Hematopoietic multipotent progenitor cell (in vitro differentiated cells): ENCODE measurements at places on chromosomes 5 and 9.

DNA sequence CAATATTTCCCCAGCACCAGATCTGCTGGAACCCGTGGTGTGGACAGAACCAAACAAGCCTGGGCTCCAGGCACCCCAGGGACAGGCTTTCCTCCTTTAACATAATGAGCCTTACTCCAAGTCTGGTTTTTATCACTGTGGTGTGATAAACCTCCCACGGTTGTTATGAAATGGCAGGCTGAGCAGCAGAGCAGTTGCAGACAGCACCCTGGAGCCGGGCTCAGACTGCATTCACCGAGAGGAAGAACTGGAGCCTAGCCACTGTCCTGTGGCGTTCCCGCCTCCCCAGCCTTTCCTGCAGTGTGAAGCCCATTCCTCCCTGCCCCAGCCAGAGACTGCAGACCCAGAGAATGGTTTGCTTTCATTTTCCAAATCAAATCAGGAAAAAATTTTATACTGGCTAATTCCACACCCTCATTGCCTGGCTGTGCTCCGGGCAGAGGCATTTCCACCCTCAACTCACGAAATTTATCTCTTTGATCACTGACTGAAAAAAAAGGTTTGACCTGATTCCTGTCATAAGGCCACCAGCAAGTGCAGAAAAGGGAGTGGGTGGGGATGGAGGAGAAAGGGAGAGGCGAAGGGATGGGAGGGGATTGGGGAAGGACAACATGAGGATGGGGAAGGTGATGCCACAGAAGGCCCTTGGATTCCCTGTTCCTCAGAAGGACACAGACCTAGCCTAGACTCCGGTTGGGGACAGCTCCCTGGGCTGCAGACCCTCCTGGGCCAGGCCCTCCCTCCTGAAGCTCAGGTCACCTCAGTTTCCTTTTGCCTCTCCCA, 18.9 kb downstream of the IPPK start:
- DNase-seq = no peak

- no peak for DNase-seq
Measured at GRCh38 chr5:84306601-84307000, 78.1 kb downstream of the EDIL3 start.

DNA sequence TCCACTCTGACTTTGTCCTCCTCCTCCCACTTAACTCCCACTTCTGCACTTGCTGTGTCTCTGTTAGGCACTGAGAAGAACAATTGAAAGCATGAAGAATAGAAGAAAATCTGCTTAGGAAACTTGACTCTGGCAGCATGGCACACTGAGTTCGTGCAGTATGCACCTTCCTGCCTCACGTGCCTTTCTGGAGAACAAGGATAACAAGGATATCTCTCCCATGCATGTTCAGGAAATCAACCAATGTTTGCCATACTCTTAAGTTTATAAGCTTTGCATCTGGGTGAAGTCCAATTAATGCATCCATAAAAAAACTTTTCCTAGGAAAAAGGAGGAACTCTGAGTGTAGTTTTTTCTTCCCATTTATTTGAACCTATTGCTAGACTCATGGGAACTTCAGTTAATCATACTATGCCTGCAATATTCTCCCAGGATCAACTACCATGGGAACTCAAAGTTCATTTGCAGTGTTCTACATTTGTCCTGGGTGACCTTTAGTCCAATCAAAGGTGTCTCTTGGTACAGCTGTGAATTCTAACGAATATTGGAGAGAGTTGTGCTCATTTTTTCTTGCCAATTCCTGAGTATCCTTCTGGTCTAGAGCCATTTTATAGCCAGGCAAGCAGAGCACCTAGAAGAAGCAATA, 227.0 kb downstream of the ENC1 start:
- DNase-seq = no peak

DNA sequence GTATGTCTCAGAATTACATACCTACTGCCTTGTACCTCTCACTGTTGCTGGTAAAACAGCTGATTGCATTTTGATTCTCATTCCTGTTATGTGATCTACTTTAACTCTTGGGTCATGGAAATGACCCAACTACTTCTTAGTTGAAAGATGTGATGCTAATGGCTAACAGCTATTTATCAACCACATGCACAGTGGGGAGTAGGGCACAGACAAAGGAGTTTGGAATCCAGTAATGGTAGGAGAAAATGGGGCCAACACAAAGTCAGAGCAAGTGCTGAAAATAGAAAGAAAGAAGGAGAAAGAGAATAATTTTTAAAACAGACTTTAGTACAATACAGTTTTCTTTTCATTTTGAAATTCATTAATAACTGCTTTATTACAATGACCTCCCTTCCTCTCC, 241.0 kb downstream of the PTPRD start:
- DNase-seq = no peak

GRCh38 chr9:14173713-14174112, 140.2 kb downstream of the NFIB start:
- DNase-seq = no peak

DNA sequence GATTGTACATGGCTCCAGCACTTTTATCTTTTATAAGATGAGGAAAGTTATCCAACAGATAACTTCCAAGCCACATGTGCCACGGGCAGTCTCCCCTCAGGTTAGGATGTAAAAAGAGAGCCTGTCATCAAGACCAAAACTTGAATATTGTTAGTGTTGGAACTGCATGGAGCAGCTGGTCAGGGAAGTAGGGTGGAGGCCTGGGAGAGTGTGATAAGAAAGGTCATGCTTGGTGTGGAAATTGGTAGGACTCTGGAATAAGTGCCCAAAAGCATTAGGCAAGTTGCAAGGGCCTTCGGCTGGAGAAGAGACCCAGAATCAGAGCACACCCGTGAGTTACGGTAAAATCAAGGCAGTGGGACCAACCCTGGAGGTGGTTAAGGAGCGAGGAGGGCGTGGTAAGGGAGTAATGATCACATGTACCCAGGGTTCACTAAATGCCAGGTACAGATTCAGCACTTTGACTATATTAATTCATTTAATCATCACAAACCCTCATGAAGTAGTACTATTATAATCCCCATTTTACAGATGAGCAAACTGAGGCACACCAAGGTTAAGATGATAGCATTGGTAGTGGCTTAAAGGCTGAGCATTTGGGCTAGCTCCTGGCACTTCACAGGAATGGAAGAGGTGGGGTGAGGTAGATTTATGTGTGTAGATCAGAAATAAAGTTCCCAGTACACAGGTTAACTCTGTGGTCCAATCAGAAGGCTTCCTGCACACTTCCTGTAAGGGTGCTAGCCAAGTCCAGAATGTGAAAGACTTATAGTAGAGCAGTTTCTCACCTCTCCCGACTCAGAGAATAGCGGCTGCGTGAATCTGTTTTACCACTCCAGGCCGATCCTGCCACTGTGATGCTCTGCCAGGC, 96.5 kb upstream of the ZNF608 start:
- DNase-seq = no peak

GRCh38 chr9:4299005-4299795, 668 bp downstream of the GLIS3 start:
- DNase-seq = peak; percentile 18

DNA sequence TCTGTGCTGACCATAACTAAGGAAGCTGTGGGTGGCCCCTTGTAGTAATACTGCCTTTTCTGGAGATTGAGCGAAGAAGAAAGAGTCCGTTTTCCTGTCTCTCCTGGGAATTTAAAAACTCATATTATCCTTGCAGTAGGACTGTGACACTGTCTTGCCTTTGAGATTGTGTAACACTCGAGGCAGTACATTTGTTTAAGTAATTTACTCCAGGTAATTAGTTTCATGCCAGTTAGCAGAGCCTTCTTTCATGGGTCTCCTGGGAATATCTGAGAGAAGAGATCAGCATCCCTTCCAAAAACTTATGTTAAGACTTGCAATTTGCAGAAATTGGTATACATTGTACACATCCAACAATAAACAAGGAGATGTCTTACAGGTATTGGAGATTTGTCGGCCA, 405.6 kb downstream of the DMRT2 start:
- DNase-seq = no peak

DNA sequence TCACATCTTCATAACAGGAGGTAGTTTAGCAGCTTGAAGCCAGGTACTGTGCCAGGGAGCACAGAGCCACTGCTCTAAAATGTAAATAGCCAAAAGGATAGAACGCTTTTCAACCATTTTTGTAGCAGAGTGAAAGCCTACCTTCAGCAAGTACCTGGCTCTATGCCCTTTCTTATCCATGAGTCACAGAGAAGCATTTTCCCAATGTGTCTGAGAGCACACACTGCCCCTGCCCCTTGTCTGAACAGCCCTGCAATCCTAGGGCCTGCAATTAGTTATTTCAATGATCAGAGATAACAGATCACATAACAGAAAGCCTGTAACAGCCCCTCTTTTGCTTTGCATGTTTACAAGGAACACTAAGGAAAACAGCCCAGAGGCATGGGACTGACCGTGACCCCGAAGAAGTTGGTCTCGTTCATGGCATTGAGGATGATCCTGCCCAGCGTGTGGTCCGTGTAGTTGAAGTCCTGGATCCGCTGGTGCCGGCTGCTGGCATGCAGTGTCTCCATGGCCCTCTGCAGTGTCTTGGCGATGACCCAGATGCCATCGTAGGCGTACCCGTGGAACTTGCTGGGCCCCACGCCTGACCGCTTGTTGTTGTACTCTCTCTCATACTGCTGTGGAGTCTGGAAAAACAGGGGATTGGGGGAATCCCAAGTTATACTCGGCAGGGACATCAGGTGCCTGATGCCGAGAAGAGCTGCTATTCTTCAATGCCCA, 198.3 kb upstream of the TBC1D2 start:
- no peak for DNase-seq

DNA sequence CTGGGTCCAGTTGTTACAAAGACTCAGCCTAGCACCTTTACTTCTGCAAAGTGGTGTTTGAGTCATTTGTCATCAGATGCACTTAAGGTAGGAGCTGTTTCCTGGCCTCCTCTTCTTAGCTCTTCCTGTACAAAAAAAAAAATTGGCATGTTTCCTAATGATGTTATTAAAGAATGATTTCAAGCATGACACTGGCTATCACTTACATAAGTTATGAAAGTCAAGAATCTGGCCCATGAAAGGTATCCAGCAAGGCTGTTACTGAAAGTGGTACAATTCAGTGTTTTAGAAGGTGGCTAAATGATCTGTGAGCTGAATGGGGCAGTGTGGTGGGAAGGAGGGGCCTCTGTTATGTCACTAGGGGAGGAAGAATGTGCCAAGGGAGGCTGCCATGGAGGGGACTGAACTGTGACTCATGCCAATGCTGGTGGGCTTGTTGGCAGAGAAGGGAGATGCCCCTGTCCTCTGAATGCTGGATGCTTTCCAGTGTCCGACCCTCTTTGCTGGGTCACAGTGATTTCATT, 175.1 kb upstream of the MAP1B start:
- DNase-seq = peak; percentile 18

GRCh38 chr5:138659121-138659520, 83.9 kb upstream of the HSPA9 start:
- no peak for DNase-seq

DNA sequence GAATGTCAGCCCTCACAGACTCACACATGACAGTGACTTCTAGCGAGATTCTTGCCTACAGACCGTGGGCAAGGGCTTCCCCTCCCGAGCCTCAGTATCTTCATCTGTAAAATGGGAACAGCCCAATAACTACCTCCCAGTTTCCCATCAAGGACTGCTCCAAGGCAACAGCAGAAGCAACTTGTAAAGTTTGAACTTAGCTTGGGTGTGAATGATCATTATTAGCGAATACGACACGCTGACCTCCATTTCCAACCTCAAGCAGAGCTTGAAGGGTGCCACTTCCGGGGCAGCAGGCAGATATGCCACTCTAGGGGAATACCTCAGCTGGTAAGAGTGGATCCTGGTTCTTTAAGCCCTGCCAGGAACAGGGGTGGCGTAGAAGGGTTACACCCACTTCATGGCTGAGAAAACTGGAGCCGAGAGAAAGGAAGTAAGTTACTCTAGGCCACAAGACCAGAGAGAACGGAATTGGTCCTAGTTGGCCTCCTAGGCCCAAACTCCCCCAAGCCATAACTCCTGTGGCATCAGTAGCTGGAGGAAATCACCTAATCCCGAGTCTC, 2.0 kb downstream of the RNF44 start:
- no peak for DNase-seq
